Ovary (tissue), 10 donors: ENCODE measurements at places on chromosomes 2 and 18. TPM values are rescaled to one million over a fixed set of nuclear protein-coding genes. Genes with fewer than 3 reads are reported as not detected.

The MARCO gene
- 1.1 TPM for total RNA-seq

The ADD2 gene
- total RNA-seq, result 1.2 TPM

The IL36RN gene
- not detected for total RNA-seq

The FLACC1 gene
- 4.3 TPM for total RNA-seq

The TWIST2 gene
- total RNA-seq, result 17.8 TPM

The RAD51AP2 gene
- total RNA-seq, result 0.05 TPM
